ENCODE measurements at places on chromosomes 13 and 19.

- DNase-seq: no peak
Observed at GRCh38 chr13:39186205-39186875, 148.1 kb downstream of the NHLRC3 start.

DNA sequence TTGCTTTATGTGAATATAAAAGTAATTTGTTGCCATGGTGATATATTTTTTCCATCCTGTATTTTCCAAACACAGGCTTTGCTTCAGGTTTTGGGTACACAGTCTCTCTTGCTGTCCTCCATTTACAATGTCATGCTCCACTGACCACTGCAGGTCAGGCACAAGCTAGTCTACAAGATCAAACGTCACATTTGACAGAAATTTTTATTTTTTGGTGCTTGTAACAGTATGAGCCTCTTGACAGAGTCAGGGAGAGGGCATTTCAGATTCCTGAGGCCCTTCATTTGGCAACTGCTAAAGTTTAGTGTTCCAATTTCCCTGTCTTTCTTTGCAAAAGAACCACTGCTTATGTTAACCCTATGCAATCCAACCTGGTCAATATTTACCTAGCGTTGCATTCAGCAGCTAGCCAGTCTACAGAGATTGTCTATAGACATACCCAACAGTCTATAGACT, 175.0 kb downstream of the RFC3 start:
- no peak for DNase-seq

DNA sequence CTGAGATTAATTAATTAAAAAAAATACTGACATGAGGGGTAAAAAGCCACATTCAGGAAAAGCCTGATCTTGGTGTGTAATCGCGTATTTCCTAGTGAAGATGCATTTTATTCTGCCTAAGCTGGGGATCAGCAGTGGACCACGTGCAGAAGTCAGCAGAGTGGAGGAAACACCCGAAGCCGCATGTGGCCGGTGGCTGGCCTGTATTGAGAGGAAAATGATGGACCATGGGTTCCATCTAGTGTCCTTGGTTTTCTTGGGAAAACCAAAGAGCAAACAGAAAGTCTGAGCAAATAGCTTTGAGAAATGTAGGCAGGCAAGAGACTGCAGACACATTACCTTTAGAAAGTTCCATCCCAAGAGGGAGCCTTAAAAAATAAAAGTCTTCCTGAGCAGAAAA, 23.7 kb upstream of the SHISA2 start:
- no peak for DNase-seq

DNA sequence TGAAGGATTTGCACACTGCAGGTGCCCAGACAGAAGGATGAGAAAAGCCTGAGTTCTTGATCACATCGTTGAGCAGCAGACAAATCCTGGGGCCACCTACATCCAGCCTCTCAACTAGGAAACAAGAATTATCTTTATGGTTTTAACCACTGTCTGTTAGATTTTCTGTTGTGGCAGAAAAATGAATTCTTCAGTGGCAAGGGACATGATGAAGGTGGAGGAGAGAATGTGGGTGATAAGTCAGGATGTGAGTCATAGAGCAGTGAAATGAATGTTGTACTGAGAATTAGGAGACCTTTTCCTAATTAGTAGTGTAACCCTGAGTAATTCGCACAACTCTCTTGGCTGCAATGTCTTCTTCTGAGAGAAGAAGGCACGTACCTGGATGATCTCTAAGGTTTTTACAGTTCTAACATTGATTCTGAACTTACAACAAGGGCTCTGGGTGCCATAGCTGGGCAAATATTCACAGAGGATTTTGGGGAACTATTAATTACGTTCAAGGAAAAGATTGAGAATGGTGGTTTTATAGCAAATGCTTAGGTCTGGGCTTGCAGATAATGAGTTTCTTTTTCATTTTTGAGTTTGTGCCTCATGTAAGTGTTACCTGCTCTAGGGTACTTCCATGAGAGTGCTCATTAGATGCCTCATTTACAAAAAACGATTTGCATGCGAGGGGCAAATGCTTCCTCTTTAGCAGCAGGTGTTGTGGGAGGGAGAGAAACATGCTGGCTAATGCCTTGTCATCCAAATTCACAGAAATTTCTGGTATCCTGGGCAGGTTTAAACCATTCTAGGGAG, 111.0 kb upstream of the KL start:
- DNase-seq: peak; percentile 64

GRCh38 chr13:102768909-102769308, 4.7 kb downstream of the TEX30 start:
- no peak for DNase-seq

DNA sequence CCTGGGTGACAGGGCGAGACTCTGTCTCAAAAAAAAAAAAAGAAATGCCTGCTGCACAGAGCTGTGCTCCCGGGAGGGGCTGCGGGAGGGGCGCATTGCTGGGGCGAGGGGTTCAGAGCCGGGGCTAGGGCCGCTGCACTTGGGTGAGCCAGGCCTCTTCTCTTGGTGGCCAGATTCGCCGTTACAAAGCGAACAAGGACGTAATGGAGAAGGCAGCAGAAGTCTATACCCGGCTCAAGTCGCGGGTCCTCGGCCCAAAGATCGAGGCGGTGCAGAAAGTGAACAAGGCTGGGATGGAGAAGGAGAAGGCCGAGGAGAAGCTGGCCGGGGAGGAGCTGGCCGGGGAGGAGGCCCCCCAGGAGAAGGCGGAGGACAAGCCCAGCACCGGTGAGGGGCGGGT, 19.0 kb downstream of the PLIN4 start:
- DNase-seq: no peak

GRCh38 chr13:51453207-51453958, 547 bp upstream of the INTS6 start:
- DNase-seq: no peak

- no peak for DNase-seq
Observed at GRCh38 chr19:29724102-29724641, 9.1 kb upstream of the C19orf12 start.

DNA sequence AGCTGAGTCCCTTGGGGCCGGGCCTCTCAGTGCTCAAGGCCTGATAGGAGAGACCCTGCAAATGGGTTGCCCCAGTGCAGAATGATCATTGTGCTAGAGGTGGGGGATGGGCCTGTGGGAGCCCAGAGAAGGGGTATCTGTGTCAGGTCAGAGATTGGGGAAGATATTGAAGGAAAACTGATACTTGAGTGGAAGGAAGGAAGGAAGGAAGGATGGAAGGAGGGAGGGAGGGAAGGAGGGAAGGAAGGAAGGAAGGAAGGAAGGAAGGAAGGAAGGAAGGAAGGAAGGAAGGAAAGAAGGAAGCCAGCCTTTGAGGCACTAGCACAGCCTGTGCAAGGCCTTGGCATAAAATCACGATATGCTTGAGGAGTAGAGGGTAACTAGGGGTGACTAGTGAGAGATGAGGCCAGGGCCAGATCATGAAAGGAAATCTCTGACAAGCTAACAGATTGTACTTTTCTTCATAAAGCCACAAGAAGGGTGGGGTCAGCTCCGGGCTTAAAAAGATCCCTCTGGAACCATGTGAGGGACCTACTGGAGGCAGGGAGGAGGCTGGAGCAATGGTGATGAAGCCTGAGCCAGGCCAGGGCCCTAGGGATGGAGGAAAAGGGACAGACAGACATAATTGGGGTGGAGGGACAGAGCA, 11.4 kb downstream of the PTH2 start:
- DNase-seq: no peak

- no peak for DNase-seq
Observed at GRCh38 chr19:6983448-6983847, 37.8 kb downstream of the MBD3L2B start.

GRCh38 chr19:55490478-55491432, 2.5 kb downstream of the SSC5D start:
- no peak for DNase-seq

DNA sequence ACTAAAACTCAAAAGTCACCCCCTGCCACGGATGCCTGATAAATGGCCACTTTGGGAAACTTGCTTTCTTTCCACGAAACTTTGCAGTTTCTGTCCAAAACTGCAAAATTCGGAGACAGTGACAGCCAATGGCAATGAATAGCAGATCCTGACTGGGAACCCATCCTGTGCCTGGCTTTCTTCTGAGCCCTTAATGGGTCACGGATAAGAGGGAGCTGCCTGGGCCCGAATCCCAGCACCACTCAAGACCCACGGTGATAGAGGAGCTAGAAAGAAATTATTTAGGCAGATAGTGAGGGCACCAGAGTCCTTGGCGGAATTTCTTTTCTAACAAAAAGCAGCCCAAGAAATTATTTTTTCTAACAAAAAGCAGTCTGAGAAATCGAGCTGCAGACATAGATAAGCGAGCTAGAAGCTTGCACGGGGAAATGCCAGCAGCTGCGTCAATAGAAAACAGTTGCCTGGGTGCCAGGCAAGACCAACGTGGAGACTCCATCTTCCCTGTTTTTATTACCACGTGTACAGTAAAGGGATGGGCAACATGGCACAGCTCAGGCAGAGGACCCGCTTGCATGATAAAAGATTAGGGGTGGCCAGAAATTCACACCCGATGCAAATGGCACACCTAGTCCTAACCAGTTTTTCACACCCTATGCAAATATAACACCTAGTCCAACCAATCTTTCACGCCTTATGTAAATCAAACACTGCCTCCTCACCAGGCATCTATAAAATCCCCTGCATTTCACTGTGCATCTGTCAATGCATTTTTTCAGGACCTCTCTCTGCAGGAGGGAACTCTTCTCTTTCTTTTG, 7.1 kb upstream of the HSH2D start:
- no peak for DNase-seq

- DNase-seq: peak; percentile 80
Observed at GRCh38 chr19:32830231-32831014, 39.1 kb downstream of the SLC7A9 start.

DNA sequence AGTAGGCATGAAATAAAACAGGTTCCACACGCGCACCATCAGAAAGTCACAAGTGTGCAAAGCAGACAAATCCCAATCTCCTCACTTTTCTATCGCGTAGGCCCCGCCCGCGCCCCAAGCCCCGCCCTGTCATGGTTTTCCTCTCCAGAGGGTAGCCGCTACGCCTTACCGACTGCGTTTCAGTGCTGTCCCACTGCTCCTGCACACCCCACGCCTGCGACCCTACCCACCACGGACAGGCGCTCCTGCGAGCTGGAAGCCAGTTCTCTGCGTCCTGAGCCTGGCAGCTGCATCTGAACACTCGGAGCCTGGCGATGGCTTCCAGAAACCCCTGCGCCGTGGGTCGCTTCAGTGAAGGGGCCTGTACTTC, 379 bp upstream of the ZNF470 start:
- no peak for DNase-seq

- DNase-seq: no peak
Observed at GRCh38 chr19:48094855-48095203, 15.8 kb downstream of the PLA2G4C start.

DNA sequence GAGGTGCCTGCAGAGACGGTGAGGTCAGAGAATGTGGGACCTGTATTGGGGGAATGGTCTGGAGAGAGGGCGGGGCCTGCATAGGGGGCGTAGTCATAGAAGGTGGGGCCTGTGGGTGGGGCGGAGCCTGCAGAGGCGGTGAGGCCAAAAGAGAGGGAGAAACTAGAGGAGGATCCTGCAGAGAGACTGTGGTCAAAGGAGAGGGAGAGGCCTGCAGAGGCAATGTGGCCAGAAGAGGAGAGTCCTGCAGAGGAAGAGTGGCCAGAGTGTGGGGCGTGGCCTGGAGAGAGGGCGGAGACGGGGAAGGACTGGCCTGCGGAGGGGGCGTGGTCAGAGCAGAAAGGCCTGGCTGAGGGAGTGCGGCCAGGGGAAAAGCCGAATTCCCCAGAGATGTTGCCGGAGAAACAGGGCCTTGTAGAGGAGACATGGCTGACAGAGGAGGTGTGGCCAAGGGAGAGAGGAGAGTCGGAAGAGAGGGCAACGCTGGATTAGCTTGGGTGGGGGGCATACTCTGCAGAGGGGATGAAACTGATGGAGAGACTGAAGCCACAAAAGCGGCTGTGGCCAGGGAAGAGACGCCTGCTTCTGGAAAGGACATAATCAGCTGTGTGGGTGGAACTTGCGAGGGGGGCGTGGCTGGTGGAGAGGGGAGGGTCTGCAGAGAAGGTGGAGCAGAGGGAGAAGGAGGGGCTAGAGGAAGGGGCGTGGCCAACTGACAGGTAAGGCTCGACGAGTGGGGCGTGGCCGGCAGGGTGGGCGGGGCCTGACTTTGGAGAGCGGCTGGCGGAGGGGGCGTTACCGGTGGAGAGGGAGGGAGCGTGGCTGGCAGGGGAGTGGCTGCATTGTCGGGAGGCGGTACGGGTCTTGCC, 2.5 kb downstream of the PRR36 start:
- DNase-seq: peak; percentile 84

GRCh38 chr13:53151336-53152056, 122.9 kb downstream of the OLFM4 start:
- no peak for DNase-seq

DNA sequence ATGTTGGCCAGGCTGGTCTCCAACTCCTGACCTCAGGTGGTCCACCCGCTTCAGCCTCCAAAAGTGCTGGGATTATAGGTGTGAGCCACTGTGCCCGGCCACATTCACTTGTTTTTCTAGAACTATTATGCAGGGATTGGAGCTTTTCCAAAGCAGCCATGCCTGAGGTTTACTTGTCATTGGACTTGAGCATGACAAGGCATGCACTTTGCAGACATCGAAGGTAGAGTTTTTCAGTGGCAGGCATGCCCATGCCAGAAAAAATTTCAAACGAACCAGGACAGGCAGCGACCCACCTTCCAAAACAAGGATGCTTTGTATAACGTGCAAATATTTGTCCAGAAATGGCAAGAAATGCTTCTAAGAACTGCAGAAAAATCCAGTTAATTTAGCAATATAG, 17.7 kb downstream of the PNMA8A start:
- DNase-seq: no peak

- DNase-seq: no peak
Observed at GRCh38 chr13:20673715-20674114, 29.8 kb upstream of the IL17D start.

DNA sequence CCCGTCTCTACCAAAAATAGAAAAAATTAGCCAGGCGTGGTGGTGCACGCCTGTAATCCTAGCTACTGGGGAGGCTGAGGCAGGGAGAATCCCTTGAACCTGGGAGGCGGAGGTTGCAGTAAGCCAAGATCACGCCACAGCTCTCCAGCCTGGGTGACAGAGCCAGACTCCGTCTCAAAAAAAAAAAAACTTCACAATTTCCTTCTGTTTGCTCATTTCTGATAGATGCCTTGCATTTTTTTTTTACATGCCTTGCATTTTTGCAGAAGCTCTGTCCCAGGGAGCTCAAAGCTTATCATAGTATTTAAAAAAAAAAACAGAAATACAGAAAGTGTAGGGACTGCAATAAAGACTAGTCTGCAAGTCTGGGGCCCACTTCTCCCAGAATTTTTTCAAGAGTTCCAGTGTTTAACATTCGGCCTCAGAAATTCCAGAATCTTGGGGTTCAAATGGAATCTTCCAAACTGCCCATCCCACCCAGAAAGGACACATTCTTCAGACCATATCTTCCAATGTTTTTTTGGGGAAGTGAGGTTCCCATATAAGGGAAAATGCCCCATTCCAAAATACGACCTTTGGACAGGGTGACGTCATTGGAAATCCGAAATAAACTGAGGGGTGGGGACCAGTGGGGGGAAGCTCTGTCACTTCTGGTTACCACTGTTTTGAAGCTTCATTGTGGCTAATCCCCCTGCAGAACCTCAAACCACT, 17.2 kb upstream of the RAB8A start:
- DNase-seq: no peak

DNA sequence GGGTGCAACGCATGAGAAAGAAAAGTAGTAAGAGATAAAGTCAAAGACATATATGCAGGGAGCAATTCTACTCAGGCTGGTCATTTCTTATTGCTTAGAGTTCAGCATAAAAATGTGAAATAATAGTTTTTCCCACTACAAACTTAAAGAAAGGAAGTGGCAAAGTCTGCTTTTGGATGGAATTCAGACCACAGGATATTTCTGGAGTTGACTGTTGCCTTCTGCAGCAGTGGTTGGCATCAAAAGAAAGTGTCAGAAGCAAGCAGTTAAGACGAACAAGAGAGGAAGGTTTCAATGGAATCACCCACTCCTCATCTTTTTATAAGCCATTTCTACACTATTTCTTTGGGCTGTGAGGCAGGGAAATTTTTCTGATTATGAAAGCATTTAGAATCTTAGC, 36.2 kb upstream of the TRPC4 start:
- DNase-seq: no peak
